NCI-H748 treated with DMSO at 0.1 percent for 48 hours (cell line): ENCODE measurements at places on chromosomes 1 and 21.

DNA sequence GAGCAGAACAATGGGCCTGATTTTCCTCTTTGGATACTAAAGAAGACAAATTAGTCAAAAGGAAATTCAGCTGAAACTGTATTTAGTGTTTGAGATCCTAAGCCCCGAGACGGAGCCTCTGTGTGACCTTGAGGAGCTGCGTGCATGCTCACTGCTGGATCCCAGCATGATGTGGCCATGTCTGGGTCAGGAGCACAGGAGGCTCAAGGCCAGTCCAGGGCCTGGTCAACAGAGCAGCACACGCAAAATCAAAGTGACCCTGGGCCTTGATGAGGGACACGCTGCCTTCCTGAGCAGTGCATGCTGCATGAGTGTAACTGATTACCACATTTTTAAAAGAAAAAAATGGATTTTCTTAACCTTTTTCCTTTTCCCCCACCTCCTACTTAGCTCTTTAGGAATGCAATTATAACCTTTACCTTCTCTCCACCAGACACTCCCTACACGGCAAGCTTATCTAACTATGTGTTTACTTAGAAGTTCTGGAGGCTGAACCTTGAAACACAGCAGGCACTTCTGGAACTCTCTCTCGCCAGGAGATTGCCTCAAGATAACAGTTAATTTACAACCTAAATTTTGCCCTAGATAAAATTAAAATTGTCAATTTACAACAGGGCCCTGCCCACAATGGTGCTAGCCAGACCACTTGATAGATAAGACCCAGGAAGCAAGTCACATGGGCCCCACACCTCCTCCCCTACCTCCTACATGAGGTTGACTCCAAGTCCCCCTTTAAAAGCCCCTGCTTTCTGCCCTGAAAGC lies 144.6 kb downstream of the LRIG2 start:
- no peak for DNase-seq

DNA sequence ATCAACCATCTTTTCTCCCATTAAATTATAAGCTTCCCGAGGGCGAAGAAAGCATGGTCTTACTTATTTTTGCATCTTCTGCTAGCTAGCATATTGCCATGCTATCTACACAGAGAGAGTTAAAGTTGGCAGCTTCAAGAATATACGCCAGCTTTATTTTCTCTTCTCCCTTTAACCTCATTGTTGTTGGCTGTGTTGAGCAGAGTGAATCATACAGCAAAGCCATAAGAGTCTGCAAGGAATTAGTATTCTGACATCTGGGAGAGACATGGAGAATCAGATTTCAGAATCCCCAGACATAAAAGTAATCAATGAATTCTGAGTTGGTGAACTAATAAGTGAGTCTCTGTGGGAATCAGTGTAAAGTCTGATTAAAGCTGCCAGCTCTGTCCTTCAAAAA lies 649.6 kb upstream of the PTBP2 start:
- no peak for DNase-seq

DNA sequence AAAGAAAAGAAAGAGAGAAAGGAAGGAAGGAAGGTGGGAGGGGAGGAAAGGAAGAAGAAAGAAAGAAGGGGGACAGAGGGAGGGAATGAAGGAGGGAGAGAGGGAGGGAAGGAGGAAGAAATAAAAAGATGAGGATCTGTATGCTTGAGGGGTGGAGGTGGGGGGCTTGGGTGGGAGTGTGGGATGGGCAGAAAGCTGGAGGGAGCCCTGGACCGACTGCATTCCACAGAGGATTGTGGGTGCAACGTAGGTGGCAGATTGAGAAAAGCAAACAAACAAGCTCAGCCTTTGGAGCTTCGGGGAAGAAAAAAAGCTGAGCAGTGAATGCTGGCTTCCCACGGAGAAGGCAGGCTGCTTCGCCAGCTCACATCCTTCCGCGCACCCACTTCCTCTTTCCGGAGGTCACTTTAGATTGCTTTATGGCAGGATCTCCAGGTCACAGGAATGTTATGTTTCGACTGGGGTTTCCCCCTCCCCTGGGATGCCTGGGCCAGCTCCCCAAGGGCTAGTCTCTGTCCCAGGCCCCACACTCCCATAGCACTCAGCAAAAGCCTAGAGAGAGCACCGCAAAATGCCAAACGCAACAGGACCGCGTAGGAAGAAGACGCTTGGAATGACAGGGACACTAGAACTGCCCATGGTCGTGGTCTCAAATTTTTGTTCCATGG lies 20.7 kb upstream of the LGALS8 start:
- DNase-seq: no peak

DNA sequence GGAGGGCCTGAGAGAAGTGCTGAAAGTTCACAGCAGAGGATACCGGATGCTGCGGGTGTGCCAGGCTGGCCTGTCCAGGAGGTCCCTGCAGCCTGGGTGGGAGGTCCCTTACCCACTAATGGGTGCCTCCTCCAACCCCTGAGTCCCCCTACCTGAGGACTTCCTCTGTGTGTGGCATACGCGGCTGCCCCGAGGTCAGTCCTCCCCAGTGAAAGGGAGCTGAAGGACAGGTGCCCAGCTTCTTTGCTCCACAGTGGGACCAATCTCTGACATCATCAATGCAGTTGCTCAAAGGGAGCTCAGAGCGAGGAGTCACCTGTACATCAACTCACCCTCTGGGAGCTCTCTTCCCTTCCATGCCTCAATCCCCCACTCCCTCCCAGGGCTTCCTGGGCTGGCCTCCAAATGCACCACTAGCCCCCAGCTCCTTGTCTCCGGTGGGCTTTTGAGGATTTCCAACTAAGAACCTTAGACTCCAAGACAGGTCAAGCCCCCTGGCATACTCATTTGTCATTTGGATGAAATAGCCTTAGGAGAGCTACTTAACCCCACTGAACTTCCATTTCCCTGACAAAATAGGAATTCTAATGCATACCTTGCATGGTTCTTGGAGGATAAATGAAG lies 53.9 kb downstream of the PDE9A start:
- DNase-seq: no peak

DNA sequence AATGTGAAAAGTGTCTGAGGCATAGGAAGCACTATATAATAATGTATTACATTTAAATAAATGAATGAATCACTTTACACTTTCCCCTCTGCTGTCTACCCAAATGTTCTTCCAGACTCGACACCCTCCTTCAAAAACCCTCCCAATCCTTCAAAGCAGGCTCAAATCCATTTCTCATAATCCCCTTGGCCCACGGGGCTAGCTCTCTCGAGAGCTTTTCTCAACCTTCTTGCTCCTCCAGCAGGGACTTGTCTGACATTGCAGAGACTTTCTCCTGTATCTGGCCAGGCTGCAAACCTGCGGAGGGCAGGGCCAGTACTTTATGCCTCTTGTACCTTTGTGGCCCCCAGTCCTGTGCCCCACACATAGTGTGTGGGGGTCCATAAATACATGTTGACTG lies 14.1 kb upstream of the CNTN2 start:
- DNase-seq: no peak

DNA sequence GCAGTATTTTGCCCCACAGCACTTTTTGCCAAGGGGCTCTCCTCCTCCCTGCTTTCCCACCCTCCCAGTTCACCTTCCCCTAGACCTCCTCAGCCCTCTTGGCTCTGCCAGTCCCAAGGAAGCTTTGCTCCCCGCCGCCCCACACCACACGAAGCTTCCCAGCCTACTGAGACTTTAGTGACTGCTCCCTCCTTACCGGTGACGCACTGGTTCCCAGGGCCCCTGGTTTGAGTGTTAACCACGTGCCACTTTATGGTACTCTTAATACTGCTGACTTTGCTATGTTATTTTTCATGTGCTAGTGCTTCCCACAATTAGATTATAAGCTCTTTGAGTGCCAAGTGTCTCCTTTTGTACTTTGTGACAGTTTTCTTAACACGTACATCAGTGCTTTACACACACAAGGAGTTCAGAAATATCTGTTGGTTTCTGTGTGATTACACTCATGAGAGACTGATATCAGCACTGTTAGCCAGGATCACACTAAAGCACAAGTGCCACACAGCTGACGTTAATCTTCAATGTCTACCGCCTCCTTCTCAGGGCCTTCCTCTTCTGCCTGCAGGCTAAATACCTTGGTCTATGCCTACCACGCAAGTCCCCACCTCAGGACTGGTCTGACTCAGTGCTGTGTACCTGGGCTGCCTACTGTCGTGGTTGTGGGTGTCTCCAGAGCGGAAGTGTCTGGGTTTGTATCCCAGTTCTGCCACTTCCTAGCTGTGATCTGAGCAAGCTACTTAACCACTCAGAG lies 61.0 kb downstream of the DNTTIP2 start:
- no peak for DNase-seq

DNA sequence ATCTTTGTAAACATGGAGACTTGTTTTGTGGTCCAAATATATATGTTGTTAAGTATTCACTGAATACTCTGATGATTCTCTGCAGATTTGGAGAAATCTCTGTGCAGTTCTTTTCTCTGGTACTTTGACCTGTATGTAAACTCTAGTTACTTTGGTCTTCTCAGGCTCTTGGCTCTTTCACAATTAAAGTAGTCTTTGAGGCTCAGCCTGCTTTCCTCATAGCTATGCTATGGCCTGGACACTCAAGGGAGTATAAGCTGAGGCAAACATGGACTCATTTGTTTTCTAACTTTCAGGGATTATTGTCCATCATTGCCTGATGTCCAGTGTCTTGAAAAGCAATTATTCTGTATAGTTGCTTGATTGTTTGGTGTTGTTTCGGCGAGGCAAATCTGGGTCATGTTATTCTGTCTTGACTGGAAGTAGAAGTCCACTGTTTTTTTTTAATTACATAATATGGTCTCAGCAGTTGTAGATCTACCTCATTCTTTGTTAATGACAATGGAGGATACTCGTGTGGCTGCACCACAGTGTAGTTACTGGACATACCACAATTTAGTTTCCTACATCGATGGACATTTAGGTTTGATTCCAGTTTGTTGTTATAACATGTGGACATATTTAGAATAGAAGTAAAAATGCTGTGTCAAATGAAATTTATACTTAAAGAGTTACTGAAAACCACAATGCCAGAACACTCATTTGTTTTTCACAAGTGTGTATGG lies 9.2 kb downstream of the PTBP2 start:
- DNase-seq: no peak
